Activated CD4-positive, alpha-beta T cell treated with anti-CD3 and anti-CD28 coated beads, Interleukin-2, amount 50 U/mL, for 24 hours (primary cell): ENCODE measurements at places on chromosomes 5 and 9.

GRCh38 chr5:102765350-102765749 lies 10.2 kb downstream of the PAM start:
- DNase-seq: no peak

GRCh38 chr9:128628471-128629048 lies 28.1 kb downstream of the DYNC2I2 start:
- DNase-seq: no peak

DNA sequence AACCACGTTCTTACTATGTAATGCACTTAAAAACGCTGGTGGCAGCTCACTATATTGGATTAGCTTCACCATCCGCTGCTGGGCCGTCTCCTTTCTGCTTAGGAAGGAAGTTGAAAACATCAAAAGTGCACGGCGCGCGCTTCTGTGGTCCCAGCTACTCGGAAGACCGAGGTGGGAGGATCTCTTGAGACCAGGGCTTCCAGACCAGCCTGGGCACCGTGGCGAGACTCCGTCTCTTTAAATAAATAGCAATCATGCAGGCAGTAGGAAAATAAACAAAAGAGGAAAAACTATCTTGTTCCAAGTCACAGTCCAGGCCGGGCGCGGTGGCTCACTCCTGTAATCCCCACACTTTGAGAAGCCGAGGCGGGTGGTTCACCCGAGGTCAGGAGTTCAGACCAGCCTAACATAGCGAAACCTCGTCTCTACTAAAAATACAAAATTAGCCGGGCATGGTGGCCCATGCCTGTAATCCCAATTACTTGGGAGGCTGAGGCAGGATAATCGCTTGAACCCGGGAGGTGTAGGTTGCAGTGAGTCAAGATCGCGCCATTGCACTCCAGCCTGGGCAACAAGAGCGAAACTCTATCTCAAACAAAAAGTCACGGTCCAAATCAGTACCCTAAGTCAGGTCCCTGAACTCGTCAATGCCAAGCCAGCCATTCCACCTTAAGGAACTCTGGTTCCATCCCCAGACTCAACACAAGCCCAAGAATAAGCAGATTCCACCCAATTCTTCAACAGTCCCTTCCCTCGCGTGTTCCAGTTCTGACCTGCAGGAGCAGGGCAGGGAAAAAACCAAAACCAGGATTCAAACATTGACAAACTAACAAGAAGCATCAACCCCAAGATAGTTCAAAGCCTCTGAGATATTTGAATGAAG lies 1.0 kb upstream of the GOLGA1 start:
- peak; percentile 36 for DNase-seq

GRCh38 chr9:107373809-107374208 lies 90.7 kb downstream of the RAD23B start:
- no peak for DNase-seq

DNA sequence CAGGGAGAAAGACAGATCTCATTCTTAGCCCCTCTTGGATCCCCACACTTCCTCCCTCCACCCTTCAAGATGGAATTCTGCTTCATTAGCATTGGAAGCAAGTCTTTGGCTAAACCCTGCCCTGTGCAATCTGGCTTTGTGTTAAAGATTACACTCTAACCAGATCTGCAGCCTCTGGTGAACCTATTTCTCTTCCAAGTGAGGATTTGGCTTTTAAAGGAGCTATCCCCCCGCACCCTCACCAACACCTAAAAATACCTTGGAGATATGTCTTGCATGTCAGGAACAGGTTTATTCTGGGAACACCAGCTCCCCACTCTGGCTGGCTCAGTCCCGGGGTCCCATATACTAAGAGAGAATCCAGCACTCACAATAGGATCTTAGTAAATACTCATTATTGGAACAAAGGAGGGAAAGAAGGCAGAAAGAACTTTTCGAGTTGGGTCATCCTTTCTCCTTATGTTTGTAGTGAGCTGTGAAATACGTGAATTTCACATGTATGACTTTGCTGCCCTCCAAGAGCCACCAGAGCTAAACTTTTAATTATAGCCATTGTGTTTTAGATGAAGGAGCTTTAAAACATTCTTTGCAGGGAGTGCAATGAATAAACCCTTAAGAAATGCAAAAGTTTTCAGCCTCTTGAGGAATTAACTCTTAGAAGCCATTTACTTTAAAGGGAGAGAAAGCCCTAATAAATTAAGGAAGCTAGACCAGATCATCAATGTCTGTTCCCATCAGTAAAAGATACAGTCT lies 53.7 kb upstream of the HRH2 start:
- no peak for DNase-seq

- no peak for DNase-seq
Measured at GRCh38 chr5:117041926-117042595, 467.4 kb upstream of the SEMA6A start.

DNA sequence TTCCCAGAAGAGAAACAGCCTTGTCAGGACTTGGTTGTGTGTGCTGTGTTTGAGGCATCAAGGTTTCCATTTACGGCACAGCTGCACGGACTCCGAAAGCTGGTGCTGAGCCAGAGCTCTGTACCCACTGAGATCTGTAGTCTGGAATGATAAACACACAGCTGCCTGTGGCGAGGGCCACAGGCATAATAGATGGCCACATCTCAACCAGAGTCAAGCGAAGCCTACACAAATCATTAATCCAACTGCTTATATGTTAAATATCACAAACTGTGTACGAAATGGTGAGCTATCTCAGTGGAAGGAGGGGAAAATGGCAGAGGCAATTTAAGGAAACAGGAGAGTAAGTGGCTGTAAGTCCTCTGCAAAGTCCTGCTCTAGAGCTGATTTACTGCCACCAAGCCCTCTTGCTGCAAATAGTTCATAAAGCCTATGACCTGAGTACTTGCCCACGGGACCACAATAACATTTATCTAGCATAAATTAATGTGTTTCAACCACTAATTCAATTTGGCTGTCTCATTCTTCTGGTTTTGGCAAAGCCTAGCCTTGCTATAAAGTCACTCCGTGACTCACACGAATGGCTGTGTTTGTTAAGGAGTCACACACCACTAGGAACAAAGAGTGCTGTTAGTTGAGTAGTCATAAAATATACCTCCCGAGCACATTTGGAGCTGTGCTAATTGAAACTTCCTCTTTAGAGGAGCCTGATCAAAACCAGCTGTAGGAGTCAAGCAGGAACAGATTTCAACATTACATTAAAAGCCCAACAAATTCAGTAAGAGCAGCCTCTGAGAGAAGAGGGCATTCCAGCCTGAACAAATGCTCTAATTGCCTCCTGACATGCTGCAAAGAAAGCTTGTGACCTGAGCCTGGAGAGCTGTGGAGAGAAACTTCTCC lies 738.6 kb upstream of the ZNF608 start:
- DNase-seq: no peak

DNA sequence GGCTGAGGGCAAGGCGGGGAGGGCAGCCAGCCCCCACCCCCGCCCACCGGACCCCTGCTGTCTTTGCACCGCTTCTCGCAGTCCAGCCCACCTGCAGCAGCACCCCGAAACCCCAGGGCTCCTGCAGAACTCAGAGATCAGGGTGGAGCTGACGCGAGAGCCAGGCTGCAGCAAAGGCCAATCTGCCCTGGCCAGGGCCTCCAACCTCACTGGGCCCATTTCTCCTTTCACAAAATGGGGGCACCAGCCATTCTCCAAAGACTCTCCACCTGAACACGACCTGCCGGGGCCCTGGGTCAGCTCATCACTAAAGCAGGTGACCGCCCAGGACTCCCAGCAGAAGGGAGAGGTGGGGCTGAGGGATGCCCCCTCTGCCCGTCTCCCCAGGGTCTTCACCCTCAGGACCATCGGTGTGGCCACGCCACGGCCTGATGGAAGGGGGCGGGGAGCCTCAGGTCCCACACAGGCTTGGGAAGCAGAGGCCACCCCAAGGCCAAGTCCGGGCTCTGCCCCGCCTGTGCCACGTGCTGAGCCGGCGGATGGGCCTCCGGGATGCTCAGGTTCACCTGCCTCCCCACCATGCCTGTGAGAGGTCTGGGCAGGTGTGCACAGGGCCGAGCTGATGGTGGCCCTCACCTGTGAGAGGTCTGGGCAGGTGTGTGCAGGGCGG lies 13.1 kb downstream of the NACC2 start:
- no peak for DNase-seq

GRCh38 chr9:2657427-2657826 lies 35.8 kb downstream of the VLDLR start:
- no peak for DNase-seq

DNA sequence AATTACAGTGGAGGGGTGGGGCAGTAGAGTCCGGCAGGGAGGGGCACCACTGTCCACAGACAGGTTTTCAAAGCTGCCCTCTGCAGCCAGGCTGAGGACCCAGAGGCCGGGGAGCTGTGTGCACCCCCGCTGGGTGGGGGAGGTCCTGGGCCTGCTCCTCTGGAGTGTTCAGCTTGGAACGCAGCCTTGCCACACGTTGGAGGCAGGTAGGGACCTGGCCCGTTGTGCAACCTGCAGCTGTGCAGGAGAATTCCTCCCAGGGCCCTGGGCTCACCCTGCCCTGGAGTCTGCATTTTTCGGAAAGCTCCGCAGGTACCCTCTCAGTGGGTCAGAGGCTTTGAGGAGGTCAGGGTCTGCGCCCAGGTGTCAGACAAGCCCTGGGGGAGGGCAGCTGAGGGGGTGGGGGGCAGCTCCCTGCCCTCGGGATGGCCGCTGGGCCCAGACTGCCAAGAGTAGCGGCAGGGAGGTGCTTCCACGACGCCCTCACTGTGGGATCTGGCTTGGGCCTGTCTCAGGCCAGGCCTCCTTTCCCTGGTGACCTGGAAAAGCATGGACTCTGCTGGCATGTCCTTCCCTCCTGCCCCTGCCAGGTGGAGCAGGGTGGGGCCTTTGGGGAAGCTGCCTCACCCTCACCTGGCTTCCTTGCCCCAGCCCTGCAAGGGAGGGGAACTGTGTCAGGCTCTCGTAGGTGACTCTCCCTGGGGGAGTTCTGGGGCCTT lies 29.5 kb downstream of the RXRA start:
- DNase-seq: no peak
